A549 treated with dexamethasone at 1 μM for 4 hours (cell line): ENCODE measurements at places on chromosomes 4 and X. TPM values are rescaled to one million over a fixed set of nuclear protein-coding genes. Genes with fewer than 3 reads are reported as not detected.

Gene TIGD2
- 5.9 to 6.9 TPM (median 6.6 TPM) in 5 replicates for total RNA-seq

Gene ALAS2
- total RNA-seq: not detected in 5 replicates

Gene ANAPC10
- total RNA-seq: 9.9 to 15.7 TPM (median 10.4 TPM) in 5 replicates

Gene DAPP1
- not detected in 5 replicates for total RNA-seq

Gene CSAG3
- total RNA-seq: not detected in 5 replicates

Gene ADRA2C
- total RNA-seq: 6.1 to 11.5 TPM (median 10.2 TPM) in 5 replicates

Gene TGIF2LX
- total RNA-seq: not detected in 5 replicates

Gene FHL1
- 22.5 to 27.0 TPM (median 23.2 TPM) in 5 replicates for total RNA-seq

Gene CXCL8
- 3.7 to 9.1 TPM (median 5.3 TPM) in 5 replicates for total RNA-seq

Gene SASH3
- not detected in 5 replicates for total RNA-seq

Gene USP17L26
- total RNA-seq: not detected in 5 replicates

Gene EVC2
- 1.3 to 2.3 TPM (median 2.0 TPM) in 5 replicates for total RNA-seq

Gene CA5B
- total RNA-seq: 2.1 to 3.9 TPM (median 2.5 TPM) in 5 replicates

Gene ADGRG4
- not detected in 5 replicates for total RNA-seq

Gene ATP7A
- total RNA-seq: 3.3 to 5.8 TPM (median 4.6 TPM) in 5 replicates

Gene GPC4
- 0.01 to 0.06 TPM (median 0.03 TPM) in 4 of 5 replicates, not detected in the other for total RNA-seq
